A673 (cell line): ENCODE measurements at places on chromosomes 1 and 21. TPM values are rescaled to one million over a fixed set of nuclear protein-coding genes. Genes with fewer than 3 reads are reported as not detected.

Gene TMEM269
- 1.2 and 1.7 TPM in 2 replicates for total RNA-seq

DNA sequence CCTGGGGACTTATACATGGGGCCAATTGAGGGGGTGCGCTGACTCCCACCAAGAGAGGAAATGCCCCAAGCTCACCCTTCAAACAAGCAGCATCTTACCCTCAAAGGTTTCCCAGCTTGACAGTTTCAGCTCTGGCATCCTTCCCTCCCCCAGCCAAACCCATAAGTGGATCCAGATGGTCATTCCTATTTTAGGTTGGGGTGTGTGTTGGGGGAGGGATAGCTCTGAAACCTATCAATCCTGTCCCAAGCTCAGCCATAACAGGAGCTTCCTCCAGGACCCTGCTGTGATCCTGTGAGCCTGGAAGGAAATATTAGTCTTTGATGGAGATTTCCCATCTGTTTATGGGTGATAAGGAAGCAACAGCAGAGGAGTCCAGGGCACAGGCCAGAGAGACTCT, 3.4 kb upstream of the TMEM222 start:
- DNase-seq: peak; percentile 42

Gene OR2L3
- not detected in 2 replicates for total RNA-seq

GRCh38 chr21:45200581-45201296, 87.0 kb downstream of the POFUT2 start:
- DNase-seq: no peak

DNA sequence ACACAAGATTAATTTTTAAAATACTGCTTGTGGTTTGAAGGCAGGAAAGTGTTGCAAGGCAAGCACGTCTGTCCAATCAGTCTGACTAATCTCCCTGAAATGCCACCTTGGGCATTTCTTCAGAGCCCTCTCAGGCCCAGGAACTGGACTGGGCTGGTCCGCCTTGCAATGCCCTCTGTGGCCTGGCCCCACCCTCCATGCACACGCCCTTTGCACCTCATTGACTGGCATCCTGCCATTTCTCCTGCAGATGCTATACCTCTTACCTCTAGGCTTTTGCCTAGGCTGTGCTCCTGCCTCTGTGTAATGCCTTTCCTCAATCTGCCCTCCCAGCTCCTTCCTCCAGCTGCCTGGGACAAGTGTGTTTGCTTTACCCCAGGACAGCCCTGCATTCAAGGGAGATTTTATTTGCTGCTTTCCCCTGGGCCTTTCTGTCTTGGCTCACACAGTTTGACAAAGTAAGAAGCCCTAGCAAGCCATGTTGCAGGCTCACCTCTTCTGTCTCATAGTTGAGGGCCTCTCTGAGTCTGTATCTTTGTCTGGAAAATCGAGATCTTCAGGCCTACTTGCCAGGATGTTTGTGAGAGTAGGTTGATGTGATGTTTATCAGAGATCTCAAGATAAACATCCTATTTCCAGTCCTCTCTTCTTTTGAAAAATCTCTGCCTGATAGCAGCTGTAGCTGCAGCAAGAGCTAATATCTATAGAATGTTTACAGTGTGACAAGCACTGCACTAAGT, 149.2 kb upstream of the JUN start:
- DNase-seq: no peak
